NCI-H748 treated with DMSO at 0.1 percent for 48 hours (cell line): ENCODE measurements at places on chromosomes 4 and X.
A peak's percentile ranks its signal among the peaks of the same experiment; 100 is the strongest.

DNA sequence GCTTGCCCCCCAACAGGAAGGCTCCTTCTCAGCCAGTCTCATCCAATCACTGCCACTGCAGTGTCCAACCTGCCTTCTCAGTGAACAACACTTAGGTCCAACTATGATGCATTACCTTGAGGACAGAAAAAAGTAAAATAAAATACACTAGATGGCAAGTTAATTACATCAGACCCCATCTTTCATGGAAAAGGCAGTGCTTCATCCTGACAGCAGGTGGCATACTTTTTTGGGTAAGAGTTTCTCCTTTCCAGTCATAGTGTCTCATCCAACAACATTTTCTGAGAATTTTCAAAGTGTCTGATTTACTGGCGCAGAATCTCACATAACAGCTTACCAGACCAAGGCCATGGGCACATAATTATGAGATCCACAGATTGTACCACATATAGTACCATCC, 1742.8 kb downstream of the PCDH7 start:
- no peak for DNase-seq

GRCh38 chr4:2093265-2093664, 34.1 kb downstream of the NAT8L start:
- DNase-seq = no peak

DNA sequence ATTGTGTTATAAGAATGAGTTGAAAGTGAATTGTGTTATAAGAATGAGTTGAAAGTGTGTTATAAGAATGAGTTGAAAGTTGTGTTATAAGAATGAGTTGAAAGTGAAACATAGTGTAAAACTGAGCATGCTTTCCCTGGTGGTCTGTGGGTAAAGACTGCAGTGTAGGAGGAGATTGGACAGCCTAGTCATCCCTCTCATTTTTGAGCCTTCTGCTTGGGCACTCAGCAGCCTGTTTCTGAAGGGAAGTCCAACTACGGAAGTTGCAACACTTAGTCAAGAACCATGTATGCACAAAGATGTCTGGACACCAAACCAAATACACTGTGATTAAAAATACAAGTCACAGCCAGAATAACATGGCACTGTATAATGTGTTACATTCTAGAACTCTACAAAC, 72.6 kb downstream of the ANK2 start:
- no peak for DNase-seq

DNA sequence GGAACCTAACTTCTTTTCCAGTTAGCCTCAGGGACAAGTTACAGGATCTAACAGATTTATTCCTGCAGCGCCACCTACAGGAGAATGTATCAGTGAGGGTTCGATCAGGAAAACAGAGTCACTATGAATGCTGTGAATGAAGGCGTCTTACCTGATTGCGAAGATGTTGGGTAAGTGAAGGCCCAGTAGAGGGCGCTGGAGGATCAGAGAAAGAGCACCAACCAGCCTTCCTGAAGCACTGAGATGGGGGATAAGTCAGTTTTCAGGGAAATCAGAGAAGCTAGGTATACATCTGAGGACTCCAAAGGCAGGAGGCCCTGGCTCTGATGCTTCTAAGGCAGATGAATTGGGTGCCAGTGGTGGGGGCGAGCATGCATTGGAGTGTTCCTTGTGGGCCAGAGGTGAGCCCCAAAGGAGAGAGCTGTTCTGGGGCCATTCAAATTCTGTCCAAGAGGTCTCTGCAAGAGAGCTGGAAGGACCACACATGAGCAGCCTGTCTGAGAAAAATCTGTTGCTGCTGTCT, 169.9 kb upstream of the AADAT start:
- peak; percentile 92 for DNase-seq

- DNase-seq = no peak
Measured at GRCh38 chr4:54065282-54066087, 1.1 kb upstream of the CHIC2 start.
